Hindlimb muscle (tissue), 1 donor: ENCODE measurements at places on chromosomes 7 and 10. TPM values are rescaled to one million over a fixed set of nuclear protein-coding genes. Genes with fewer than 3 reads are reported as not detected.

GRCh38 chr10:49237985-49238384, 49.8 kb upstream of the TMEM273 start:
- no peak for DNase-seq

GRCh38 chr10:110802551-110803238, 69.0 kb upstream of the PDCD4 start:
- peak; percentile 38 for DNase-seq

SERPINE1 gene
- 5.7 TPM for polyA plus RNA-seq

DNA sequence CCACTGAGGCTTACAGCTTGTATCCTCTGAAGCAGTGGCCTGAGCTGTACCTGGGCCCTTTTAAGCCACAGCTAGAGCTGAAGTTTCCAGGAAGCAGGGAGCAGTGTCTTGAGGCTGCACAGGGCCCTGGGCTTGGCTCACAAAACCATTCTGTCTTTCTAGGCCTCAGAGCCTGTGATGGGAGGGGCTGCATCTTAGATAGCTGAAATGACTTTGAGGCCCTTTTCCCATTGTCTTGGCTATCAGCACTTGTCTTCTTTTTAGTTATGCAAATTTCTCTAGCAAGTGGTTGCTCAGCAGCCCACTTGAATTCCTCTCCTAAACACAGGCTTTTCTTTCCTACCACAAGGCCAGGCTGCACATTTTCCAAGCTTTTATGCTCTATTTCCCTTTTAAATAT, 864.2 kb downstream of the REEP3 start:
- no peak for DNase-seq

- DNase-seq: no peak
These were observed 105.4 kb upstream of the GLI3 start for GRCh38 chr7:42342381-42342780.

DNA sequence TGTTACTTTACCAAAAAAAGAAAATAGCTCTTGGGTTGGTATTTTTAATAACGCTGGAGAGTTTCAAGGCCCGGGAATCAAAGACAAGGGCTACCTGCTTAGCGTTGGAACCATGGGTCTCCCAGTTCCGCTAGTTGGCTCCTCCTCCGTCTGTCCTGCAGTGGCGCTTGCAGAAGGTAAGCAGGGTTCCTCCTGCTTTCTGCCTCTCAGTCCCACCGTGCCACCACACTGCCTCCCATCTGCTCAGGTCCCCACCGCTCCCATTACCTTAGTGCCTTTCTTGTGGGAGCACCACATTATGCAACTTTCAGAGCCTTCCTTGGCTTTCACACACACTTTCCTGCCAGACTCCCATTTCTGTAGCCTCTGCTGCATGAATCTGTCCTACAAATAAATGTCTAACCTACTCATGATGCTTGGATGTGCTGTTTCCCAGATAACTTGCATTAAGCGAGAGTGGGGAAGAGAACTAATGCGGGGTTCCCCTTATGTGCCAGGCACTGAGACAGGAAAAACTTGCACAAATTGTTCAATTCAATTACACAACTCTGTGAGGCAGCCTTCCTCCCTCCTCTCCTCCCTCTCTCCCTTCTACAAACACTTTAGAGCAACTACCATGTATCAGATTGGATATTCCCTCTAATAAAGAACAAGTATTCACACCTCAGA, 124.5 kb downstream of the AOAH start:
- no peak for DNase-seq

GRCh38 chr10:75505840-75506506, 74.5 kb downstream of the LRMDA start:
- no peak for DNase-seq

FAM131B gene
- polyA plus RNA-seq: 1.8 TPM

ACSM6 gene
- not detected for polyA plus RNA-seq

ZNF32 gene
- 53.1 TPM for polyA plus RNA-seq

FAM20C gene
- polyA plus RNA-seq: 41.7 TPM

SLC16A12 gene
- polyA plus RNA-seq: 1.9 TPM
